ENCODE measurements at places on chromosomes 2 and 18. TPM values are rescaled to one million over a fixed set of nuclear protein-coding genes. Genes with fewer than 3 reads are reported as not detected.
A peak's percentile ranks its signal among the peaks of the same experiment; 100 is the strongest.

DNA sequence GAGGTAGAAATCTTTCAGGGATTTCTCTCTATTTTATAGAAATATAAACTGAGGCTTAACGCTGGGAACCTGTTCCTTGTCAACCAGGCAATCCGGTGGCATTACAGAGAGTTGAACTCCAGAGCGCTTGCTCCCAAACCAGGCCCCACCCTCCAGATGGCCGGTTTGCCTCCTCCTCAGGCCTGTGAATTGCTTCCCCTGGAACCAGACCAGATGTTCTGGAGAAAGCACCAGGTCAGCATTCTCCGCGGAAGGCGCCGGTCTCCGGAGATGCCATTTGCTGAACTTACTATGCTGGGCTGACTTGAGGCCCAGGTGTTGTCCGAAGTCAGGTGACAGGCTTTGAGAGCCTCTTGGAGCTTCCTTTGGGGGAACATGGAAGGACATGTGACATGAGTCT is 17.2 kb downstream of the TNP1 start:
- H3K4me1 ChIP-seq = no peaks in the 10 kb centered on the region
- no peak overlapping the region for H3K4me3 ChIP-seq
- H3K27me3 ChIP-seq = no peaks in the 10 kb centered on the region
- DNase-seq = no peak
- no peaks in the 10 kb centered on the region for H3K36me3 ChIP-seq

DNA sequence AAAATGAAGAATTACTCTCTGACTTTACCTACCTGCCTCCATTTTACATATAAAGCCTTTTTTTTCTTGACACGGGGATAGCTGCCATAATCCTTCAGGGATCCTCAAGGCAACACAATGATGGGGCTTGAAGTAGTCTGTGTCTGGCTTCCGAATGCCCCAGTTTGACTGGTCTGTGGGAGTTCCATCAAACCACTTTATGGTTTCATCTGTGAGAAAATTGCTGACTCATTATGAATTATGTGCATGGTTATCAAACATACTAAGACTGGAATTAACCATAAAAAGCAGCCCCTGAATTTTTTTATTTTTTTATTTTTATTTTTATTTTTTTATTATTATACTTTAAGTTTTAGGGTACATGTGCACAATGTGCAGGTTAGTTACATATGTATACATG is 117.5 kb downstream of the PLA2R1 start:
- DNase-seq = no peak
- no peak overlapping the region for H3K27ac ChIP-seq
- no peaks in the 10 kb centered on the region for H3K4me1 ChIP-seq
- H3K27me3 ChIP-seq = no peaks in the 10 kb centered on the region
- H3K4me3 ChIP-seq = no peak overlapping the region

DNA sequence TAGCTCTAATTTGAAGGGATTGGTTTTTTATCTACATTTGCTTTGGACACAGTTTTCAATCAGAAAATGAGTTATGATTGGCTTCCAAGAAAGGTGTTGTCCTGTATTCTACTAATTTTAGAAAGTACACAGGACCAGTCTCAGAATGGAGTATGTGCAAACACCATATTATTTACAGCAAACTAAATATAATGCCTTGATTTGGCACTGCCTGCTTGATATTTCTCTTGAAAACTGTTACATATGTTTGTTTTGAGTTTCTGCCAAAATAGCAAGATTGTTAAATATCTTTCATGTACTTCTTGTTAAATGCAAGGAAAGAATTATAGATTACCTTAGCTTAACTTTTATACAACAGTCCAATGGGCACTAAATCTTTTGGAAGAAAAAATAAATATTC is 694.9 kb downstream of the KCNJ3 start:
- DNase-seq = no peak
- no peak overlapping the region for H3K4me3 ChIP-seq
- H3K4me1 ChIP-seq = no peaks in the 10 kb centered on the region
- H3K27me3 ChIP-seq = no peaks in the 10 kb centered on the region
- no peak overlapping the region for H3K27ac ChIP-seq
- no peaks in the 10 kb centered on the region for H3K36me3 ChIP-seq

GRCh38 chr18:39730606-39731005 is 2165.0 kb upstream of the CELF4 start:
- H3K36me3 ChIP-seq = no peaks in the 10 kb centered on the region
- no peak for DNase-seq
- no peaks in the 10 kb centered on the region for H3K27me3 ChIP-seq
- no peaks in the 10 kb centered on the region for H3K4me1 ChIP-seq
- H3K27ac ChIP-seq = no peak overlapping the region
- no peak overlapping the region for H3K4me3 ChIP-seq

DNA sequence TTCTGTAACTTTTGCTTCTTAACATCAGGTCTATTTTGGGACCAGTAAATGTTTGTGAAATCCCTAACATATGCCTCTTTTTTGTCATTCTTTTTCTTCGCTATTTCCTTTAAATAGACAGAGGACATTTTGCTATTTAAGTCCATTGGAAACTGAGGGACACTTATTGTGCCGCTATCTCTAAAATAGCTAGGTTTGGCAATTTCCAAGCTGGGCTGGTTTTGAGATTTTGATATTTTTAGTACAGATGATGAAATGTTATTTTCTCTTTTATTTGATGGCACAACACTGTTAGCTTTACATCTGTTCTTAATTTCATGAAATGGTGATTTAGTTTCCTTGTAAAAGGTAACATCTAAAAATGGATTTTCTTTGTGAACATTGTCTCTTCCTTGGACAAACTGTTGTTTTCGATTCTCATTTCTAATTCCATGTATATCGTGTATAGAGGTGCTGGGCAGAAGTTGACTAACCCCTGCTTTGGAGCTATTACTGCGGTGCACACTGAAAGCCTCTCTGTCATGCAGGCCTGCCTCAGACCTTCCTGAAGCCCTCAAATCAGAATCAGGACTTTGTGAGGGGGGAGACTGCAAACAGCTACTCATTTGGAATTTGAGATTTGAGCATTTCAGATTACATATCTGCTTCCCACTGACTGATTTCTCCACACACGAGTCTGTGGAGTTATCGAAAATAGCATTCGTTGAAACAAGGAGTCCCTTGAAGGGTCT is 594 bp downstream of the RAD51AP2 start:
- H3K4me3 ChIP-seq = peak overlapping the region; percentile 10
- no peaks in the 10 kb centered on the region for H3K27me3 ChIP-seq
- no peak overlapping the region for H3K27ac ChIP-seq
- DNase-seq = no peak
- no peaks in the 10 kb centered on the region for H3K4me1 ChIP-seq

GRCh38 chr2:71045865-71046548 is 22.4 kb upstream of the NAGK start:
- H3K27me3 ChIP-seq = no peaks in the 10 kb centered on the region
- H3K4me3 ChIP-seq = no peak overlapping the region
- no peak for DNase-seq
- H3K27ac ChIP-seq = no peak overlapping the region
- no peaks in the 10 kb centered on the region for H3K36me3 ChIP-seq
- H3K4me1 ChIP-seq = no peaks in the 10 kb centered on the region

The PGAP1 gene
- polyA plus RNA-seq = 0.80 TPM

The RMDN2 gene
- polyA plus RNA-seq = 18.3 TPM

The KCMF1 gene
- polyA plus RNA-seq = 24.3 TPM

The EPHA4 gene
- 0.80 TPM for polyA plus RNA-seq

All from spleen (tissue), 13 donors.